Left renal pelvis (tissue), 4 donors: ENCODE measurements at places on chromosomes 7 and 10. TPM values are rescaled to one million over a fixed set of nuclear protein-coding genes. Genes with fewer than 3 reads are reported as not detected.

GRCh38 chr7:147833557-147833956 lies 757.0 kb upstream of the C7orf33 start:
- no peak for DNase-seq

- no peak for DNase-seq
Observed at GRCh38 chr7:143490717-143491306, 13.1 kb downstream of the TAS2R41 start.

- DNase-seq: no peak
Observed at GRCh38 chr7:107969856-107970255, 33.1 kb downstream of the LAMB1 start.

The NUTM2E gene
- 0.59 TPM for polyA plus RNA-seq

- DNase-seq: no peak
Observed at GRCh38 chr7:107811934-107812333, 8.9 kb upstream of the SLC26A3 start.

DNA sequence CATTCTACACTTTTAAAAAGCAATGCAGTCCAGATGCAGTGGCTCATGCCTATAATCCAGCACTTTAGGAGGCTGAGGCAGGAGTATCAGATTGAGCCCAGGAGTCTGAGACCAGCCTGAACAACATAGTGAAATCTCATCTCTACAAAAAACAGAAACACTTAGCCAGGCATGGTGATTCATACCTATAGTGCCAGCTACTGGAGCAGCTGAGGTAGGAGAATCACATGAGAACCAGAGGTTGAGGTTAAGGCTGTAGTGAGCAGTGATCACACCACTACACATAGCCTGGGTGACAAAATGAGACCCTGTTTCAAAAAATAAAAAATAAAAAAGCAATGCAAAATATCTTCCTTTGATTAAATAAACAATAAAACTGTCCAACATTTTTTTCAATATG lies 205.2 kb downstream of the GRM8 start:
- DNase-seq: no peak

- no peak for DNase-seq
Observed at GRCh38 chr7:155753446-155753965, 58.8 kb downstream of the SHH start.

- no peak for DNase-seq
Observed at GRCh38 chr10:25694206-25694933, 239.7 kb upstream of the MYO3A start.
